T-cell (primary cell): ENCODE measurements at places on chromosomes 1 and 21. TPM values are rescaled to one million over a fixed set of nuclear protein-coding genes. Genes with fewer than 3 reads are reported as not detected.

GRCh38 chr21:26098772-26099397 lies 71.7 kb downstream of the APP start:
- DNase-seq, result no peak

GRCh38 chr1:94020764-94021579 lies 100.0 kb downstream of the ABCA4 start:
- DNase-seq, result peak; percentile 5

CFHR5 gene
- not detected for total RNA-seq

IFI44 gene
- 28.9 TPM for total RNA-seq

DNA sequence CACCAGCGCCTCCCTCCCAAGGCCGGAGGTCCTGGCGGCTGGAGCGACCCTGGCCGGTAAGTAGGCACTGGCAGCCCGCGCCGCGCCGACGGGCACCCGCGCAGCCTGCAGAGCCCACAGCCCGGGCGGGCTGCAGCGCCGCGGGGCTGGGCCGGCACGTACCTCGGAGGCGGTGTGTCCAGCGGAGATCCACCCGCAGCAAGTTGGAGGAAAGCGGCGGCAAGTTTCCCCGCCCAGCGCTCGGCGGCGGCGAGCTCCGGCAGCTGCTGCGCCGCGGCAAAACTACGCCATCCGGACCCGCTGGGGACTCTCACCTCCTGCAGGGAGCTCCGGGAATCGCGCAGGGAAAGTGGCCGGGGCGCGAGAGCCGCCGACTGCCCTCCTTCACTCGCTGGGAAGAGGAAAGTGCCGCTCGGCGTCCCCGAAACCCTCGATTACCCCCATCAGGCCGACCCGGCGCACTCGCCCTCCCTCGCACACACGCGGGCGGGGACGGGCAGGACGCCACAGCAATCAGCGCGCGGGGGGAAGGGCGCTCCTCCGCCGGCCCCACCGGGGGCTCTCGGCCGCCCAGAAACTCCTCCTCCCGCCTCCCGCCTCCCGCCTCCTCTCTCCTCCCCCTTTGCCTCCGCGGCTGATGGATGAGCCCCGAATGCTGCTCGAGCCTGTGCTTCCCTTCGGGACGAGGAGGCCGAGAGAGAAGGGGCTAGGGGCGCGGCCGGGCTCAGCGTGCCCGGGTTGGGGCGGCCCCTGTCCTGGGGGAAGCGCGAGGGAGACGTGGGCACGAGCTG lies at the start of gene TGFBR3:
Gene TGFBR3 (minus strand): TSS at position 436 of the 791 bp plus-strand sequence. CDS start 24,620 bp downstream, outside the sequence.
- peak; percentile 69 for DNase-seq

KIAA0040 gene
- total RNA-seq, result 33.0 TPM

DNA sequence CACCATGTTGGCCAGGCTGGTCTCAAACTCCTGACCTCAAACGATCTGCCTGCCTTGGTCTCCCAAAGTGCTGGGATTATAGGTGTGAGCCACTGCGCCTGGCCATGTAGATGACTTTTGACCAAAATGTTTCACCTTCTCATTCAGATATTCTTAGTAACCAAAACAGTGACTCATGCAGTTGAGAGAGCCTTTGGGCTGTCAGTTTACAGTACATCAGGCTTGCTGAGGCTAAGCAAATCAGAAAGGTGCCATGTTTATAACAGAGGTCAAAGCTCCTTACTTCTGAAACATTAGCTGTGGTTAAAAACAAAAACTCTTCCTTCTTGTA lies 21.0 kb downstream of the CNIH4 start:
- DNase-seq, result no peak
